Activated T-helper 1 cell treated with anti-CD3 and anti-CD28 coated beads, Interleukin-2, amount 50 U/mL, for 16 hours (primary cell): ENCODE measurements at places on chromosomes 13 and 19.

DNA sequence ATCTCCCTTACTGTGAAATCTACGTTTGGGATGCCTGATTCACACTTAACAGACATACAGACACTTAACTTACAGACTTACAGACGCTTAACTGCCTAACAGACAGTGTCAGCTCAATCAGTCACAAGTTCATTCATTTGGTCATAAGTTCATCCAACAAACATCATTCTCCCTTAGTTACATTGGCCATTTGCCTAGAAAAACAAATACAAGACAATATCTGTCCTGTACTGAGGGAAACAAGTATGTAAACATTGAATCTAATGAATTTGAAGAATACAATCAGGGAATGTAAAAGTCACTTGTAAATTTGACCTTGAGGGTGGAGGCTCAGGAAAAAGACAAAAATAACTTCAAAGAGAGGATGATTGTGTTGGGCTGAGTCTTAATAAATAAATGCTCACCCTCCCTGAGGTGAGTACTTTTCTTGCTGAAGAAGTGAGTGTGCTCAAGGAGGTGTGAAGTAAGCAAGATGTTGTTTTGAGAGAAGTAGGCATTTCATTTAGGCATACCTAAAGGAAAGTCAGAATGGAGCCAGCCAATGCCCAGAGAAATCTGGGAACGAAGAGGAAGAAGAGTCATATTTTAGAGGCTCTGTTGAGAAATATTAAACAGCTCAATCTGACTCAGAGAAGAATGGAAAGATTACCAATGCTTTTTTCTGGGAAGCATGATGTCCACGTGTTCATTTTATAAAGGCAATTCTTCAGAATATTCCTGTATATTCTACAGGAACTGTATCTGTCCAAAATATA lies 958.4 kb upstream of the SLC10A2 start:
- no peak for DNase-seq

GRCh38 chr19:3851254-3852176 lies 17.3 kb downstream of the ZFR2 start:
- no peak for DNase-seq

- no peak for DNase-seq
Observed at GRCh38 chr13:113167155-113167554, 8.7 kb downstream of the PROZ start.

DNA sequence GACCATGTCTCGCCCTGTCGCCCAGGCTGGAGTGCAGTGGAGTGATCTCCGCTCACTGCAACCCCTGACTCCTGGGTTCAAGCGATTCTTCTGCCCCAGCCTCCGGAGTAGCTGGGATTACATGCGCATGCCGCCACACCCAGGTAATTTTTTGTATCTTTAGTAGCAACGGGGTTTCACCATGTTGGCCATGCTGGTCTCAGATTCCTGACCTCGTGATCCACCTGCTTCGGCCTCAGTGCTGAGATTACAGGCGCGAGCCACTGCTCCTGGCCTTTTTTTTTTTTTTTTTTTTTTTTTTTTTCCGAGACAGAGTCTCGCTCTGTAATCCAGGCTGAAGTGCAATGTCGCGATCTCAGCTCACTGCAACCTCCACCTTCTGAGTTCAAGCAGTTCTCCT lies 4.9 kb upstream of the KEAP1 start:
- DNase-seq: no peak

DNA sequence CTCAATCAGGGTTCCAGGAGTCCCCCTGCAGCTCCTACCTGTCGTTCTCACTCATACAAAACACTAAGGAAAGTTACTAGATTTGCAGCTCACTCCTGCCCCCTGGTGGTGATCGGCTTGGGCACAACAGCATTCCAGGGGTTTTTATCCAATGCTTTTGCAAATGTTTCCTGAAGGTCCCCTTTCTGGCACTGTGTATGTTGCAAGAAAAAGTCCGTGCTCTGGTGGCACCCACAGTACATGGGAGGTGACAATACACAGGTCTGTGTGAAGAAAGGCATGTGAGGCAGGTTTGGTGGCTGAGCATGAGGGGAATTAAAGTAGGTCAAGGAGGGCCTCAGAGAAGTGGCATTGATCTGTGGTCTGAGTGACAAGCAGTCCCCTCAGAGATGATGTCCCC lies 8.6 kb upstream of the TYK2 start:
- peak; percentile 80 for DNase-seq

GRCh38 chr19:29785955-29786589 lies 25.7 kb upstream of the CCNE1 start:
- no peak for DNase-seq

DNA sequence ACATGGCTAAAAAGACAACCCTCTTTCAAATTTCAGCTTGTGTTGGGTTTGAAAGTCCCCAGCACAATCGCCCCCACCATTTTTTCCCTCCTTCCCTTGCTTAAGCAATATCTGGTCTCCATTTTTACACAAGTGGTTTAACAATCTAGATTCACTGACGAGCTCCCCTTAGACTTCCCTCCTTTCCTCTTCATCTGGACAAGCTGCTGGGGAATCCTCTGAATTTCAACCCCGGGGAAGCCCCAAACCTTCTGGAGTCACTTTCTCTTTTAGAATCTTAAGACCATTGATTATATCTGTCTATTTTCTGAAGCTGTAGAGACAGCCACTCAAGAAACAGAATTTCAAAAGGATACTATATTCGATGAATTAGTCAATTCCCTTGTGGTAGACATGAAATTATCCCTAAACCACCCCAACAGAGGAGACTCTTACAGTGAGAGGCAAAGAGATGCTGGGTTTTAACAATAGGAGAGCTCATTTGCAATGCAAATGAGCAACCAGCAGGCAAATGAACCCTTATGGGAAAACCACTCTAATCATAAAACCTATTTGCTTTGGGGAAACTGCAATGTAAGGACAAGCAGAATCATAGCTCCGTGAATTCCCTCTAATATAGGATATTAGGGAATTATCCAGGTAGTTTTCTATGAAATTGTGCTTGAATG lies 78.9 kb downstream of the TEX26 start:
- DNase-seq: no peak

DNA sequence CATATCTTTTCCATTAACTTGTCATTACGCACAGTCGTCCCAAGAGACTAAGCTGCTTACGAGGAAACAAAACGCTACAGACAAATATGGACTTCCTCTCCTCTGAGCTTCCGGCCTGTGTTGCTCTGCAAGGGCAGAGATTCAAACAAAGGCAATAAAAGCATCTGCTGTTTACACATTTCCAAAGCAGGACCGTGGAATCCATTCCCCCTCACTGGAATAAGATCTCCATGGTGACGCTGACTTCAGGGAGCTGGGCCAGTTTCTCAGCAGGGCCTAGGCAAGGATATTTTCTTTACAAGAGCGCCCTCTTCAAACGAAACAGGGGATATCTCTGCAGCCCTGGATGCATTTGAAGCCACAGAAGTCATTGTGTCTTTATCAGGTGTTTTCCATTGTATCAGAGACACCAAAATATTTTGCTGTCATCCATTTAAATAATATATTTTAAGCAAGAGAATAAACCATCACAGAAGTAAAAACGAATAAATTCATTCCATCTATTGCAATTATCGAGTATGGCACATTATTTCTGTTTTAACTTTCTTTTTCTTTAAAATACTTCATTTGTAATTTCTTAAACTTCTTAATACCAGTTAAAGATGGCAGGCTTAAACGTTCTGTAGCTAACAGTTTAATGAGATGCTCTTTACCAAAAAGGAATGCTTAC lies 177.5 kb downstream of the DCLK1 start:
- DNase-seq: no peak

- DNase-seq: no peak
Observed at GRCh38 chr13:22240716-22241115, 569.8 kb downstream of the FGF9 start.

DNA sequence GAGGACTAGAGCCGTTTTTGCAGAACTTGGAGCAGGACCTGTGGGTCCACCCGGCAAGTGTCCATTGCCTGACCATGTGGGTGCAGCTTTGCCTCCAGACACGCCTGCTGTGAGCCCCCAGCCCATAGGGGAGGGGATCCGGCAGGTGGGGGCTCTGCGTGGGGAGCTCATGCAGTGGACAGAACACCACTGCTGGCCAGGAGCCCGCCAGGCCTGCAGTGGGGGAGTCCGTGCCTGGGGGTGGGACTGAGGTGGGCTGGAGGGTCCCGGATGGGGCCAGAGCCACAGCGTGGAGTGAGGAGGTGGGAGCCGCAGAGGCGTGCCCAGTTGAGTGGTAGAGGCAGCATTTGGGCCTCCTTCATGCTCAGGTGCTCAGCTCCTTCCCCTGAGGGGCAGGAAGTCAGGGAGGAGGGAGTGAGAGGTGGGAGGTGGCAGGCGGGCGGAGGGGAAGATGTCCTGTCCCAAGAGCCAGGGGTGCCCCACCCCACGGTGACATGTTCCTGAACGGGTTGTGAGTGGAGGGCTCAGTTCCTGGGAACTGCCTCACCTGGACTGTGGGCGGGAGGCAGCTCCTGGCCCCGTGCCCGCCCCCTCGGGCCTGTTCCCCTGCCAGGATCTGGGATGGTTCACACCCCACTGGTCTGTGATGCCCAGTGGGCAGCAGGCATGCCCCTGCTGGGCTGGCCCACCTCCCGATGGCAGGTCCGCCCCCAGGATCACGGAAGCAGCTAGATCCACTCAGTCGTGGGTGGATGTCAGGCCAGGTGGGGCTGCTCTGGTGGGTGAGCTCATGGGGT lies 8.8 kb downstream of the ADAT3 start:
- no peak for DNase-seq

- no peak for DNase-seq
Observed at GRCh38 chr19:6073858-6074708, 36.2 kb downstream of the RFX2 start.

GRCh38 chr13:23703246-23703860 lies 133.1 kb downstream of the TNFRSF19 start:
- no peak for DNase-seq

- no peak for DNase-seq
Observed at GRCh38 chr13:55577082-55577846, 1563.5 kb upstream of the PRR20A start.

- DNase-seq: no peak
Observed at GRCh38 chr13:97401421-97401820, 32.5 kb upstream of the RAP2A start.

GRCh38 chr13:44591316-44591715 lies 15.2 kb upstream of the TSC22D1 start:
- no peak for DNase-seq

- DNase-seq: no peak
Observed at GRCh38 chr19:9566729-9567128, 17.6 kb downstream of the ZNF121 start.

DNA sequence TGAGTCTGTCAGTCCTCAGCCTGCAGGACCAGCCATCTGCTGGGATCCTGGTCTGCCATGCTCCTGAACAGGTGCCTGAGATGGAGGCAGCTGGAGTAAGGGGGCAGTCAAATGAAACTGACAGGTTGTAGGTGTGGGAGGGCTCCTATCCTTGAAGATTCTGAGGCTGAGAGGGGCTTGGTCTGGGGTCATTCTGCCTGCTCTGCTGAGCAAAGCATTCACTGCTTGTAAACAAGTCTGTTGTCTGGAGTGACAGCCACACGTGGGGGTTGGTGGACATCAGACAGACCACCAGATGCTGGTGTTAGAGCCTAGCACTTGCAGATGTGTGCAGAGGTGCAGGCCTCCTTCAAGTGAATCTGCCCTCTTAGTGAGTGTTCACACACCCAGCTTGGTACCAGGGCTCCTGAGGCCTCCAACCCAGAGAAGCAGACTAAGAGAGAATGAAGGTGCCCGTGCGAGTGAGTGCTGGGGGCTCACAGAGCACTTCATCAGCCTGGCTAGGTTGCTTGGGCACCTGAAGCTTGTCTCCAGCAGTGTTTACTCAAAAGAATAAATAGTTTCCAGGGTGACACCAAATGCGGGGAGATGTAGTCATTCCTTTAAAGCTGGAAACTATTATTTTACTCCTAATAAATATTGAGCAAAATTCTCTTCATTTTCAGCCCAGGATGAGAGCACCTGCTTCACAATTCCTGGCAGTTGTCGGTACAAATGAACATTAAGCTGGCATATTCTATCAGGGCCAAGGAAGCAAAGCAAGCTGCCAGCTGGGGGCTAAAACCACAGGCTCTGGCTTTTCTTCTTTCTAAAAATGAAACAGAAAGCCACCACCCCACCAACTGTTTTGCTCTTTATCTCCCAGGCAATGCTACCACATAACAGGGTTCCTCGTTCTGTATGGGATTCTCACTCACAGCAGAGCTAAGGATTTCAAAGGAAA lies 82.3 kb downstream of the RNASEH2B start:
- no peak for DNase-seq

- DNase-seq: no peak
Observed at GRCh38 chr13:24984134-24984533, 111.8 kb upstream of the PABPC3 start.

DNA sequence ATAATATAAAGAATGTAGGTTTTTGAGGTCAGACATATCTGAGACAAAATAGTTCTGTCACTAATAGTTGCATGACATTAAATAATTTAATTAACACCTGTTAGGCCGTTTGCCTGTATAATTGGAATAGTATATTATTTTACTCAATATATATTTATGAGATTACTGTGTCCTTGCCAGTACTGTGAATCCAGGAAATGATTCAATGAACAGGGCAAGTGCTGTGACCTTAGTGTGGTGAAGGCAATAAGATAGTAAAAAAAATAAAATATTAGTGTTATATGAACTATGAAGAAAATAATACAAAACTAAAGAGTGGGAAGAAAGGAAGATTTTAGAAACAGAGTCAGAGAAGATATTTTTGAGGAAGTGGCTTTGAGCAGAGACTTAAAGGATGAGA lies 403.7 kb downstream of the PCDH9 start:
- no peak for DNase-seq

GRCh38 chr19:35353635-35354034 lies 4.6 kb upstream of the FFAR3 start:
- DNase-seq: no peak

GRCh38 chr19:10885201-10886169 lies 14.1 kb downstream of the CARM1 start:
- DNase-seq: no peak

GRCh38 chr13:77919246-77919920 lies 752 bp upstream of the EDNRB start:
- DNase-seq: no peak

DNA sequence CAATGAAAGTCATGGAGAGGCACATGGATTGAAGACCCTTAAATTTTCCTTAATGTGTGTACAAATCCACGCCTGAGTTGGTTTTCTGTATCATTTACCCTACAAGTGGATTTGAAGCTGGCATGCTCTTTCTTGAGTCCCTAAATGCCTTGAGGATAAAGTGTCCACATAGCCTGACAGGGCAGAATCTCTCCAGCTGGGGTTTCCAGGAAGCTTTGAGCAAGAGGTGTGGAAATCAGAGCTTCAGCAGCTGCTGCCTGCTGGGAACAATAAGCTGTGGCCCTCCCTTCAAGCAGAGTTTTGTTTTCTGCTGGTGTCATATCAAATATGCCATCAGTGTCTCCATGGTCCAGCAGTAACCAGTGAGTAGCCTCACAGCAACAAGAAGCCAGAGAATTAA lies 120.3 kb upstream of the SERTM1 start:
- no peak for DNase-seq

GRCh38 chr13:33487575-33488243 lies 202.2 kb upstream of the STARD13 start:
- DNase-seq: no peak

- no peak for DNase-seq
Observed at GRCh38 chr13:113425941-113426590, 27.2 kb downstream of the ADPRHL1 start.
